ENCODE measurements at places on chromosomes 2 and 18. TPM values are rescaled to one million over a fixed set of nuclear protein-coding genes. Genes with fewer than 3 reads are reported as not detected.

PAX8 gene
- total RNA-seq, result 3.2 TPM

BIRC6 gene
- total RNA-seq, result 75.9 TPM

CD8B gene
- not detected for total RNA-seq

ZSWIM2 gene
- not detected for total RNA-seq

RAD51AP2 gene
- total RNA-seq, result 0.24 TPM

MEP1B gene
- 0.26 TPM for total RNA-seq
